ENCODE measurements at places on chromosomes 12 and 14. TPM values are rescaled to one million over a fixed set of nuclear protein-coding genes. Genes with fewer than 3 reads are reported as not detected.
A peak's percentile ranks its signal among the peaks of the same experiment; 100 is the strongest.

GRCh38 chr14:52325630-52326029, 11.5 kb downstream of the PTGER2 start:
- DNase-seq, result no peak

Gene JPH4
- 0.84 TPM for total RNA-seq

- DNase-seq, result no peak
Observed at GRCh38 chr12:23950775-23951451, 1.4 kb upstream of the SOX5 start.

- no peak for DNase-seq
Observed at GRCh38 chr12:68789144-68789878, 18.7 kb upstream of the MDM2 start.

GRCh38 chr12:16266085-16266484, 11.4 kb downstream of the SLC15A5 start:
- DNase-seq, result no peak

DNA sequence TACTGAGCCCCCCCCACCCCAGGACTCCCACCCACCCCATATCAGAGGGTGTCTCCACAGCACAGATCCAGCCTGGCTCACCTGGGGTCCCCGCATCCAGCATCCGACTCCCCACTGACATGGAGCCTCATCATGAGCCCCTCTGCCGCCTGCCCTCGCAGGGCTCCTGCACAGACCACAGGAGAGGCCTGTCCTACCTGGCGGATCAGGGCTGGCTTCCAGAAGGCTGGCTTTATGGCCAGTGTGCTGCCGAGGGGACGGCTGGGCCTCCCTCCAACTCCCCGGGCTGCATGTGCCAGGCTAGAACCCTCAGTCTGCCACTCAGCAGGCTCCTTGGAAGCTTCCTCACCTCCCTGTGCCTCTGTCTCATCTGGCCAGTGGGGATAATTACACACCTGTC, 119.0 kb downstream of the RFLNA start:
- DNase-seq, result no peak

Gene GARIN6
- total RNA-seq, result not detected

GRCh38 chr14:34174973-34175372, 224.1 kb upstream of the EGLN3 start:
- no peak for DNase-seq

DNA sequence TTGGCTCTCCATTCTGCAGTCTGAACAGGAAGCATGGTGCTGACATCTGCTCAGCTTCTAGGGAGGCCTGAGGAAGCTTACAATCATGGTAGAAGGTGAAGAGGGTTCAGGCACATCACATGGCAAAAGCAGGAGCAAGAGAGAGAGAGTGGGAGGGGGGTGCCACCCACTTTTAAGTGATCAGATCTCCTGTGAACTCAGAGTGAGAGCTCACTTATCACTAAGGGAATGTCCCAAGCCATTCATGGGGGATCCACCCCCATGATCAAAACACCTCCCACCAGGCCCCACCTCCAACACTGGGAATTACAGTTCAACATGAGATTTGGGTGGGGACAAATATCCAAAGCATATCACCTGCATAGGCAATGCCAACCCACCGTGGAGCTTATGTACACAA, 9.8 kb upstream of the GNG2 start:
- DNase-seq, result no peak

Gene ANO4
- total RNA-seq, result 0.89 TPM

DNA sequence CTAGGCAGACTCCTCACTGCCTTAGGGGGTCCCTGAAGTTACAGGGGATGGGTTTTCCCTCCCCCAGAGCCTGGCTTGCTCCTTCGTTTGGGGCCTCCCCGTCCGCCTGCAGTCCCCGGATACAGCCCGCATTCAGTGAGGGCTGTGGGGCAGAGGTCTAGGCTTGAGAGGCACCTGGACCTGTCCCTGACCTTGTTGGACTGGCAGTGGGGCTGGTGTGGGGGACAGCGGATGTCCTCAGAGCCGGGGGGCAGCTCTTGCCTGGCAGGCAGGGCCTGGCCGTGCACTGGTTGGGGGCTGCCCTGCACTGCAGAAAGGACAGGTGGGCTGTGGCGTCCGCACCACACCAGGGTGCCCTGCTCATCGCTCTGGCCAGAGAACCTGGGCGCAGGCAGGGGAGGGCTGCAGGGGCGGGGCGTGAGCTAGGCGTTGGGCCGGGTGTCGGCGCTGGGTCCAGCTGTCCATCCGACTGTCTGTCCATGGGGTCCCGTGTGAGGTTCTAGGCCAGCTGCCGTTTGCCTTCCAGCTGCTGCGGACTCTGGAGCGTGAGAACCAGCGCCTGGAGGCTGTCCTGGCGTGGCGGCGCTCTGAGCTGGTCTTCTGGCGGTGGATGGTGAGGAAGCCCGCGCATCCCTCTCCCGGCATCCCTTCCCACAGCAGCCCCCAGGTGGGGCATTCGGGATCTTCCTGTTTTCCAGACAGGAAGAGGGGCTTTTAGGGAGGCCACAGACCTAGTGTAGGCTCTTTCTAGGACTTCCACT, 6.0 kb downstream of the TEDC1 start:
- DNase-seq, result no peak

- DNase-seq, result no peak
Observed at GRCh38 chr12:9344541-9344940, 136.3 kb upstream of the PZP start.

DNA sequence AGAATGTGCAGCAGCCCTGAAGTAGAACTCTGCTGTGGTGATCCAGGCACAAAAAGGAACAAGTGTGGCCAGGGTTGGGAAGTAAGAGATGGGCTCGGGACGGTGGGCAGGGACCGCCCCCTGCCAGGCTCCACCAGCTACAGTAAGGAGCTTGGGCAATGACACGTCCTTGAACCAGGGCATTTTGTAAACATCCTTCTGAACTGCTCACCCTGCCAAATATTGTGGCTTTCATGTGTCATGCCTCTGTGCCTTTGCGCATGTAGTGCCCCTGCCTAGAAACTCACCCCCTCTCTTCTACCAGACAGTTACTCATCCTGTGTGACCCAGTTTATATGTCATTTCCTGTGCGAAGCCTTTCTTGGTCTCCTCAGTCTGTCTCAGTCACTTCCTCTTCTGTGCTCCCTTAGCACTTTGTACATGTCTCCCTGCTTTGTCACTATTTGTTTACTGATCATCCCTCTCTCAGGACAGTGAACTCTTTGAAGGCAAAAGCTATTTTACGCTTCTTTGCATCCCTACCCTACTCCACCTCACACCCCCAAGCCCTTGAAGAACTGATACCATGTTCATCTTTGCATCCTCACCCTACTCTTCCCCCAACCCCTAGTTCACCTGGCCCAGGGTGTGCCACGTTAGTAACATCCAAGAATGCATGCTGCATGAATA, 108.9 kb upstream of the PLEKHG7 start:
- DNase-seq, result peak; percentile 23

GRCh38 chr14:72745546-72745945, 148.4 kb downstream of the DPF3 start:
- no peak for DNase-seq

Gene TMEM119
- total RNA-seq, result 3.6 TPM

GRCh38 chr12:94717656-94718055, 67.3 kb upstream of the TMCC3 start:
- no peak for DNase-seq

Gene TMEM63C
- 22.4 TPM for total RNA-seq

DNA sequence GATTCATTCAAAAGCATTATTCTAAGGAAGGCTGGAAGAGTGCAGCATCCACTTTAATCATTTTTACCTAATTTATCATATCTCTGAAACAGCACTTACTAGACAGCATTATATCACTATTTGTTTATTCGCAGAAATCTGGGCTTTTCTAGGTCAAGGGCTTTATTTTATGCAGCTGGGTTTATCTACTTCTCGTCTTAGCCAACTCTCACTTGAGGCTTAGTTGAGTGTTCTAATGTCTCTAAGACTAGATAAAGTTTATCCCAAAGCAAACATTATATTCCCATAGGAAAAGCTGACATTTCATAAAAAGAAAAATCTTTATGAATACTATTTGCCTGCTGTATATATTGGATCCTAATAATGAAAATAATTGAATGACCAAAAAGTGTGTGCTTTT, 720.8 kb upstream of the FLRT2 start:
- no peak for DNase-seq

DNA sequence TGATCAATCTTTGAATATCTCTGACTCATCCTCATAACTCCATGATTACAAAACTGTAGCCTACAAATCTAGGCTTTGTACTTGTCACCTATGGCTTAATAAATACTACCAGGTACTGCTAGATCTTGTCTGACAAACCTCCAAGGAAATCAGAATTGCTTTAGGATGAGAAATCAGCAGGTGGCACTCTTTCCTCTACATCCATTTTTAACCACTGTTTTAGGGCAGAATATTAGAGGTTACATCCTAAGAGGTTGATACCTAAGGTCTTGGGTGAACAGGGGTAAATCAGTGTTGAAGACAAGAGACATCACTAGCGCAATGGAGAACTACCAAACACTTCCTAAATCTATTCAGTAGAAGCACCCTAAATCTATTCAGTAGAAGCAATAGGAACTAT, 63.1 kb upstream of the SOX5 start:
- DNase-seq, result no peak
